ENCODE measurements at places on chromosomes 7 and 10.

- no peak for DNase-seq
Observed at GRCh38 chr7:20797042-20797461, 10.4 kb upstream of the SP8 start.

DNA sequence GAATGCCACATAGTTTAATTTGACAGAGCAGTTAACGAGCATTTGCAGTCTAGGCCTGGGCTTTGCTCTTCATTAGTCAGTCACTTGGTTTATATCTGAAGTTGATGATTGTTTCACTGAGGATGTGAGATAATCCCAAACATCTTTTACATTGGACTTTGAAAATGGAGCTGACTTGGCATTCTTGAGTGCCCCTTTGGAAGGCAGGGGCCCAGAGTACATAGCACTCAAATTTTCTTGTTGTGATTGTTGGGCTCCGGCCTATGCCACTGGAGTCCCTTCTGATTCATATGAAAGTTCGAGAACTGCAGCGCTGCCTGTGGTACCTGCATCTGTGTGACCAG lies 21.9 kb downstream of the DNAJB6 start:
- DNase-seq: no peak

DNA sequence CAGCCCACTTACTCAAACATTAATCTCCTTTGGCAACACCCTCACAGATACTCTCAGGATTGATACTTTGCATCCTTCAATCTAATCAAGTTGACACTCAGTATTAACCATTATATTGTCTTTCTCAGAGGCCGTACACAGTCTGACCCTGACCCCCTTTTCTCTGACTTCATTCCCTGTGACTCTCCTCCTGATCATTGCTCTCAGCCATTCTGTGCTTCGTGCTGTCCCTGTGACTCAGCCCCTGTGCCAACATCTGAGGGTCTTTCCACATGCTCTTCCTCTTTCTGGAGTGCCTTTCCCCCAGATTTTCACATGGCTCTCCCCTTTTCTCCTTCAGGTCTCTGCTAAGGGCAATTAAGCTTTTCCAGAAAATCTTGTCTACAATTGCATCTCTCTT lies 289.0 kb upstream of the PHYHIPL start:
- DNase-seq: no peak

DNA sequence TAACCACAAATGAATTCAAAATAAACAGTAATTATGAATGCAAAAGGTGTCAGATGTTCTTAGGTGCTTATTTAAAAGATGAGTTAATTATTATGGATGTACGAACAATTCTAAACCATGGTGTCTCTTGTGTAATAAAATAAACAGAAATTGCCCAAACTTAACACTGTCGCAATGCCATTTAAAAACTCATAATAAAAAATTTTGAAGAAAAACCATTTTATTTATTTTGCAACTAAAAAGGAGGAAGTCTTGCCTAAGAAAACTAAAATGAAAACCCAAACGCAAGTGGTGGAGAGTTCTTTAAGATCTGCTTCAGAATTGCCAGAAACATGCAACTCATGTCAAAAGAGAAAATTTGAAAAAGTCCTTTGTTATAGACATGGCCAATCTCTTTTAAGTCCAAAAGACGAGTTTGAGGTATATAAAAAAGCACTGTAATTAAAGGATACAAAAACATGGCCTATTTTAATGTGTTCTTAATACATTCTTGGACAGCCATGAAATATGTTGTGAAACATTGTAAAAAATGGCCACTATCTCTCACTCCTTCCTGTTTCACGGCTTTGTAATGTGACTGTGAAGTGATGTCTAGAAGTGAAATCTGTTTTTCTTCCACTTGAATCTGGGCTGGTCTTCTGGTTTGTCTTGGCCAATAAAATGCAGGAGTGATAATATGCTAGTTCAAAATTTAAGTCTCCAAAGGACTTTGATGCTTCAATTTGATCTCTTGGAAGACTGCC lies 322.9 kb downstream of the PRPF18 start:
- no peak for DNase-seq

- no peak for DNase-seq
Observed at GRCh38 chr7:90568213-90568612, 27.9 kb upstream of the CDK14 start.

GRCh38 chr10:124532106-124532641 lies 70.6 kb downstream of the LHPP start:
- DNase-seq: no peak

- DNase-seq: no peak
Observed at GRCh38 chr7:158271646-158272045, 316.0 kb downstream of the PTPRN2 start.

GRCh38 chr7:153320681-153321080 lies 561.1 kb downstream of the ACTR3B start:
- DNase-seq: peak; percentile 23
